ENCODE measurements at places on chromosomes 16 and 17.
A peak's percentile ranks its signal among the peaks of the same experiment; 100 is the strongest.

DNA sequence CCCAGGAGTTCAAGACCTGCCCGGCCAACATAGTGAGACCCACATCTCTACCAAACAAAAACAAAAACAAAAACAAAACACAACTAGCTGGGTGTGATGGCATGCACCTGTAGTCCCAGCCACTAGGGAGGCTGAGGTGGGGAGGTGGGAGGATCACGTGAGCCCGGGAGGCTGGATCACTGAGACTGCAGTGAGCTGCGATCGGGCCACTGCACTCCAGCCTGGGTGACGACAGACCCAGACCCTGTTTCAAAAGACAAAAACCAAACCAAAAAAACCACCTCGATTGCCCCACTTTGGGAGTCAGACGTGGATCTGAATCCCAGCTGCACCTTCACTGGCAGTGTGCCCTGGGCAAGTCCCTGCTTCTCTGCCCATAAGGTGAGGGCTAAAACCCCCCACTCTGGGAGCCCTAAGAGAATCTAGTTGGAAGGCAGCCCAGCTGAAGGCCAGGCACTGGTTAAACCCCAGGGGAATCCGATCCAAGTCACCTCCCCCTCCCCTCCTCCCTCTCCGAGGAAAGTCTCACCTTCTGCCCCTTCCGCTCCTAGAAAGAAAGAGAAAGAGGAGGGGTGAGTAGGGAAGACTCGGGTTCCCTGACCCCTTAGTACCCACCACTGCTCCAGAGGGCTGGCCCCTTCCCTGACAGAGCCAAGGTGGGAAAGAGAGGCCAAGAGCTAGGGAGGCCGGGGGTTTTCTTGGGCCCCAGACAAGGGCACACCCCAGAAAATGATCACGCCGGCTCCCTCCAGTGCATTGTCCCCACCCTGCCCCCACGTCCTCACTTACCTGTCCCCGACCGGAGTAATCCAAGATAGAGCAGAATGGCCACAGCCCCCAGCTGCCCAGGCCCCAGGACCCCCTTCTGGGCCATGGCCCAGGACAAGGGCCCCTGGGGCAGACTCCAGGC lies 647 bp downstream of the PRSS8 start:
- no peak for DNase-seq

- DNase-seq: peak; percentile 92
Measured at GRCh38 chr16:85234310-85235204, 122.3 kb upstream of the CIBAR2 start.

DNA sequence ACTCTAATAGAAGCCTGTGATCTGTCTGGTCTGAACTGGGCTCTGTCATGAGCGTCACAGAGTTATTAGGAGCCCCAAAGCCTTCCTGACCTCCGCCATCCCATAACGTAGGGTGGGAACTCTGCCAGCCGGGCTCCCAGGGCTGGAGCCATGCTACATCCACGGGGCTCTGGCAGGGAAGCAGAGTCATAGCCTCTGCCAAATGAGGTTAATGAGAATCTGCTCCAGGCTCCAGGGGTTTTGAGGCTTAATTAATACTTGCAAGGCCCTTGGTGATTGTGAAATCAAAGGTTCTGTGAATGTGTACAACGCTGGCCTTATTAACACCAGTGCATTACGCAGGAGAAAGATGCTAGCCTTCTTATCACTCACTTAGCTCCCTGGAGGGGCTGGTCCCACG lies 42.4 kb upstream of the ZFP90 start:
- no peak for DNase-seq

GRCh38 chr16:56411624-56412023 lies 13.7 kb downstream of the AMFR start:
- no peak for DNase-seq

DNA sequence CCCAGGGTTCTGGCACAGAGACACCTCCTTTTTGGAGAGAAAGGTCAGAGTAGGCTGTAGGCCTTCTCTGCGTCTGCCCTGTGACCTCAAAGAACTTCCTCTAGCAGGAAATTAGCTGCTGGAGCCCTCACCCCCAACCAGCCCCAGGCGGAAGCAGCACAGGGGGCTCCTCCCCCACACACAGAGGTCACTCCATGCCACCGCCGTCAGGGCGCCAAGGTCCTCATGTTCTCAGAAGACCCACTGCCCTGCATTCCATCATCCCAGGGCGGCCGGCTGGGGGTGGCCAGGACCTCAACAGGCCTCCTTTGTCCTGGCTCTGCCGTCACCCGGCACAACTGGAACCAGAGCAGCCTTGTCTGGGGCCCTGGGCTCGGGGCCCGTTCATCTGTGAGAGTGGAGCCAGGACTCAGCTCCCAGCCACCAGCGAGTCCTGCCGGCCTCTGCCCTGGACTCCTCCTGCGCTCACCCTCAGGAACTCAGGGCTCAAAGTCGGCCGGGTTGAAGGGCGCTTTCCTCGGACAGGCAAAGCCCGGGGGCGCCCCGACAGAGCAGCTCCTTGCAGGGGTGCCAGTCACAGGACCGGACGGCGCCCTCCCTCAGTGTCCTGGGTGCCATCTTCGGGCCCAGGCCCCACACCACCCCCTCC lies 1.2 kb downstream of the TMC6 start:
- no peak for DNase-seq

DNA sequence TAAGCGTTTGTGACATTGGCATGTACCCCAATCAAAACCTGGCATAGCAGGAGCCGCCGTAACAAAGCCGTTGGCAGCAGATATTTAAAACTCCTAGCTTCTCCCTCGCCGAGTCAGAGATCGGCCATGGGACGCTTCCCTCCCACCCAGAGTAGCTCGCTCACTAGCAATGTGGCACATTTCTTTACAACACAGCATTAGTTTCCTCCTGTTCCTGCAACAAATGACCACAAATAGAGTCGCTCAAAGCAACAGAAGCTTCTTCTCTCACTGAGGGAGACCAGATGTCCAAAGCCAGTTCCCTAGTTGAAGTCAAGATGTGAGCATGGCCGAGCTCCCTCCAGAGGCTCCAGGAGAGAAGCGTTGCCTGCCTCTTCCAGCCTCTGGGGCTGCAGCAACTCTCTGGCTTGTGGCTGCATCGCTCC lies 106.7 kb downstream of the RBFOX3 start:
- no peak for DNase-seq
